Eye (tissue), 1 donor: ENCODE measurements at places on chromosomes 4 and X.

GRCh38 chr4:122702939-122703338, 29.6 kb upstream of the BBS12 start:
- DNase-seq: no peak

- DNase-seq: no peak
Observed at GRCh38 chrX:107625739-107626138, 2.6 kb upstream of the PRPS1 start.

- DNase-seq: no peak
Observed at GRCh38 chrX:5015451-5015850, 1213.2 kb downstream of the NLGN4X start.

- peak; percentile 78 for DNase-seq
Observed at GRCh38 chr4:24794916-24795665, at the start of gene SOD3. Gene SOD3 (plus strand): TSS chr4:24795573. CDS start chr4:24799522, 3,949 bp downstream.

DNA sequence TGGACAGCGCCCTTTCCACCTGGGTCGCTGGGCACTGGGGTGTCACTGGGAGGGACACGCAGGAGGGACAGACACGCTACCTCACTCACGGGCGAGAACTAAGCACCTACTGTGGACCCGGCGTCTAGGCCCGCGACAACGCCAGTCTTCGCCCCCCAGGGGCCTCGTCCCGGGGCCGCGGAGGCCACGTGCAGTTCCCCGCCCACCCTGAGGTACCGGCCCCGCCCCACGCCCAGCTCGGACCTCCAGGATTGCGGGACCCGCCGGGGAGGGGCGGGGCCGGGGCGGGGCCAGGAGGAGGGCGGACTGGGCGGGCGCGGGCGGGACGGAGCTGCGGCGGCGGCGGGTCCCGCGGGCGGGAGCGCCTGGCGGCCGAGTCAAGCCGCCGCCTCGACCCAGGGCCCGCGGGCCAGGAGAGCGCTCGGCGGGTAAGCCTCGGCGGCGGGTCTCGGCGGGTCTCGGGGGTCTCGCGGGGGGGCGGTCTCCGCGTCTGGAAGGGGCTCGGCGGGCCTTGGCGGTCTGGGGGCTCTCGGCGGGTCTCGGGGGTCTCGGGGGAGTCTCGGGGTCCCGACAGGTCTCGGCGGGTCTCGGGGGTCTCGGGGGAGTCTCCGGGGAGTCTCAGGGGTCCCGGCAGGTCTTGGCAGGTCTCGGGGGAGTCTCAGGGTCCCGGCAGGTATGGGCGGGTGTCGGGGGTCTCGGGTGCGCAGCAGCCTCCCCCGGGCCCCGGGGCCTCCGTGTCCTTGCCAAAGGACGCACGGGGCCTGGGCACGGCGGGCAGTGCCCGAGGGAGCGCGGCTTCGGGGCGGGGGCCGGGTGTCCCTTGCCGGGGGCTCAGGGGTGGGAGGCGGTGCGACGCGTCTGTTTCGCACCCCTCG, at the start of gene SH3BP2:
Gene SH3BP2 (plus strand): TSS at position 375 of the 875 bp plus-strand sequence. CDS start 27,533 bp downstream, outside the sequence.
- DNase-seq: peak; percentile 76

- DNase-seq: peak; percentile 45
Observed at GRCh38 chr4:8303485-8304281, 34.1 kb downstream of the HTRA3 start.

GRCh38 chr4:184417802-184418511, 56.4 kb downstream of the IRF2 start:
- DNase-seq: no peak

DNA sequence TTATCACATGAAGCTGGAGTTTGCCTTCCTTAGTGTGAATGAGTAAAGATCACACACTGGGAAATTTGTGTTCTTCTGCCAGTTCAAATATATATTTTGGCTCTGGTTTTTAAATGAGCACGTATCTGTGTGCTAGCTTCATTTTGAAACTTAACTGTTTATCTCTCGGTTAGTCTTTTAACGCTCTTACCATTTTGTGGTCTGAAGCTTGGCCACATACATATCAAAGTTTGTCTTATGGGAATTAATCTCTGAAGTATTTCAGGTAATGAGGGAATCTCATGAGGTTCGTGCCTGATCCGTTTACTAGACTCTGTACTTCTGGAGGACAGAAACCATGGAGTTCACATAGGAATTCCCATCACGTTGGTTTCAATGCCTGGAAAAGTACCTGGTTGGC, 13.8 kb downstream of the ATP10D start:
- DNase-seq: no peak

GRCh38 chr4:83561381-83561780, 25.5 kb downstream of the GPAT3 start:
- no peak for DNase-seq

DNA sequence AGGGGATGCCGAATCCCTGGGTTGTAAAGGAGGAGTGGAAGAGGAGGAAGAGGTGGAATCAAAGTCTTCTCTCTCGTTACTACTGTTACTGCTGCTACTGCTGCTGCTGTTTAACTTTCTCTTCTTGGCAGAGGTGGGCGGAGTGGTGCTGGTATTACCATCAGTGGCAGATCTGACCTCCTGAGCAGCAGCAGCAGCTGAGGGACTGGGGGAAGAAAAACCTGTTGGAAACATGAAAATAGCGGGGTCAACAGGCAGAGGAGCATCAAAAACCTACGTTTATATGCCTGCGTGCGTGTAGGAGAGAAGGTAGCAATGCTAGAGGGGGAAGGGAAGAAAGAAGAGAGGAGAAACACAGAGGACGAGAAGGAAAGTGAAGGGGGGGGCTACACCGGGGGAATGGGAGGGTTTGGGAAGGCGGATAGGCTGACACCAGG, 339 bp downstream of the CUL4B start:
- DNase-seq: no peak

- no peak for DNase-seq
Observed at GRCh38 chr4:73919691-73920090, 50.5 kb downstream of the CXCL1 start.

DNA sequence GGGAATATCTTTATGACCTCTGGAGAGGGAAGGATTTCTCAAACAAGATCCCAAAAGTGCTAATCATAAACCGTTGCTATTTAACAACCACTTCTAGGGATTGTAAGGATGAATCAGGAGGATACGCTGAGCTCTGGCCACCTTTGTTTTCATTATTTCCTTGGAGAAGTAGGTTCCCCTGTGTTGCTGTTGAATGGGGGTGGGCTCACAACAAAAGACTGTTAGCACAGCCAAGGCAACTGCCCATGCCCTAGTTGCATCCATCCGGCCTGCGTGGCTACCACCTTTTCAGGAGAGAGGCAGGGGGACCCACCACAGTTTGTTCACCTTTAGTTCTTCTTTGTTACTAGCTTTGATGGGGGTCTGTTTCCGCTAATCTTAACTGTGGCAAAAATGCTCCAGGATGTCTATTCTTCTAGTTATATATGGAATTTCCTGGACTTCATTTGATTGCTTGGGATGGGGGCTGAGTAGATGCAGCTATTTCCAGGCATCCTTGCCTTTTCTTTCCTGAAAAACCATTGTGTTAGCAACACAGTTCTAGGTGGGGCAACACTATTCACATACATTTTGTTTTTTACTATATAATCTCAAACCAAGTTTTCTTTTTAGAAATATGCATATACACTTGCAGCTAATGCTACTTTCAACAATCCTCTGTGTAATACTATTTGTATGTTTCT, 95.4 kb downstream of the KDR start:
- DNase-seq: no peak
